ENCODE measurements at places on chromosomes 1 and 21. TPM values are rescaled to one million over a fixed set of nuclear protein-coding genes. Genes with fewer than 3 reads are reported as not detected.

DNA sequence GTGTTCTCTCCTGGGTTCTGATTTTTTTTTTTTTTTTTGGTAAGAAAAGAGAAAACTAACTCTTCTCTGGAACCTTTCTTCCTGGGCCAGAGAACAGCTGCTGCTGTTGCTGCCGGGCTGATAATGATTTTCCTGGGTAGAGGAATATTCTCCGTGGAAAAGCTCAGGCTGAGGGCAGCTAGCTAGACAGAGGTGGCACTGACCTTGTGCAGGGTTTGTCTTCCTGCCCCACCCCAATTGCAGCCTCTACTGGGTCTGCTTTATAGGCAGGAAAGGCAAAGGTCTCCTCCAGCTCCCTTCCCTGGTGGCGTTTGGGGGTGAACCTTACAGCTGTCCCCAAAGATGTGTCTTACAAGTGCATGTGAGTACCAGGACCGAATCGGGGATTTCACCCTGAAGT, 79.3 kb downstream of the SPSB1 start:
- DNase-seq, result peak; percentile 26

DNA sequence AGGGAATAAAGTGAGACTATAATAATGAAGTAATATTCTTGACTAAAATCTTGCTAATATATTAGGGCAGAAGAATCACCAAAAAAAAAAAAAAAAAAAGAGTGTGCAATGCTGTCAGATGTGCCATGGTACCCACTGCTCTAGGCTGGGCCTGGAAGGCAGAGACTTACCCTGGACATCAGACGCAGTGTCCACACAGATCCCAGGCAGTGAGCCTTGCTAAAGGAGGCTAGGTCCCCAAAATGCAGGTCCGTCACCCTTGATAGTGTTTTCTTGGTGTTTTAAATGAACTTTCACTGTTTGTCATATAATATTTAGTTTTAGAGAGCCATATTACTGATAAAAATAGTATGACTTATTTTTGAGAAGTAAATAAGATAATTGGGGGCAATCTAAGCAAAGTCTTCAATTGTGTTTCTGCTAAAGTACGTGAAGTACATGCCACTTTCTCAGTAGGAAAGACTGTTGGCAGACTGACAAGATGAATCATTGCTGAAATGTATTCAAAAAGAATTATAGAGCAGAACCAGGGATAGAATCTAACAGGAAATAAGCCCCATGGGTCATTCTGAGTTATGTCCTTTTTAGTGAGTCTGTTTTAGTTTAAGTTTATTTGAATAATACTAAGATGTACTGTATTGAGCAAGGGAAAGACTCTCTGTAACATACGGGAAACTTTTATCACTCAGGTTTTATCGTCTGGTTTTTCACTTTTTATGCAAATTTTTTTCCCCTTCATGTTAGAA, 74.6 kb upstream of the PDC start:
- no peak for DNase-seq

- peak; percentile 1 for DNase-seq
These were observed 87.4 kb downstream of the DMRTB1 start for GRCh38 chr1:53546409-53547155.

DNA sequence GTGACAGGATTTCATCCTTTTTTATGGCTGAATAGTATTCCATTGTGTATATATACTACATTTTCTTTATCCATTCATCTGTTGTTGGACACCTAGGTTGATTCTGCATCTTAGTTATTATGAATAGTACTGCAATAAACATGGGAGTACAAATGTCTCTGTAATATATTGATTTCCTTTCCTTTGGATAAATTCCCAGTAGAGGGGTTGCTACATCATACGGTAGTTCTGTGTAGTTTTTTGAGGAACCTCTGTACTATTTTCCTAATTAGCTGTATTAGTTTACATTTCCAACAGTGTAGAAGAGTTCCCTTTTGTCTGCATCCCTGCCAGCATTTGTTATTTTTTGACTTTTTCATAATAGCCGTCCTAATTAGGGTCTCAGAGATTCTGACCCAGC, 201.3 kb downstream of the GIPC2 start:
- no peak for DNase-seq

- DNase-seq, result peak; percentile 5
These were observed 77.0 kb upstream of the IFFO2 start for GRCh38 chr1:19033515-19033839.

ZNF648 gene
- not detected for total RNA-seq

Measured in transverse colon (tissue), 4 donors.